ENCODE measurements at places on chromosomes 2 and 18.

- no peak for DNase-seq
Observed at GRCh38 chr2:97734061-97735051, 21.0 kb downstream of the ZAP70 start.

DNA sequence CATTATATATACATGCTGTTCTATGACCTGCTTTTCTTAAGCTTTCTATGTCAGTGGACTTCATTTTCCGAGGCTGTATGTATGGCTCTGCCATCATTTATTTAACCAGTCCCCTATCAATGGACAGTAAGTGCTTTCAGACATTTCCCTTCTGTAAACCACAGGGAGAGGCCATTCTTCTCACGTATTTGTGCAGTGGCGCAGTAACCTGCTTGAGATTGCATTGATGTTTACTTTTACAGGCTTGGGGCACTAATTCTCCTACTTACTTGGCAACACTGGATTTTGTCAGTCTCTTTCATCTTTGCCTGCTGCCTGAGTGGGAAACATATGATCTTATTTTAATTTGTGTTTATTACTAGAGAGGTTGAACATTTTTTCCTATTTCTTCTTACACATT lies 52.1 kb downstream of the BOLA3 start:
- no peak for DNase-seq

DNA sequence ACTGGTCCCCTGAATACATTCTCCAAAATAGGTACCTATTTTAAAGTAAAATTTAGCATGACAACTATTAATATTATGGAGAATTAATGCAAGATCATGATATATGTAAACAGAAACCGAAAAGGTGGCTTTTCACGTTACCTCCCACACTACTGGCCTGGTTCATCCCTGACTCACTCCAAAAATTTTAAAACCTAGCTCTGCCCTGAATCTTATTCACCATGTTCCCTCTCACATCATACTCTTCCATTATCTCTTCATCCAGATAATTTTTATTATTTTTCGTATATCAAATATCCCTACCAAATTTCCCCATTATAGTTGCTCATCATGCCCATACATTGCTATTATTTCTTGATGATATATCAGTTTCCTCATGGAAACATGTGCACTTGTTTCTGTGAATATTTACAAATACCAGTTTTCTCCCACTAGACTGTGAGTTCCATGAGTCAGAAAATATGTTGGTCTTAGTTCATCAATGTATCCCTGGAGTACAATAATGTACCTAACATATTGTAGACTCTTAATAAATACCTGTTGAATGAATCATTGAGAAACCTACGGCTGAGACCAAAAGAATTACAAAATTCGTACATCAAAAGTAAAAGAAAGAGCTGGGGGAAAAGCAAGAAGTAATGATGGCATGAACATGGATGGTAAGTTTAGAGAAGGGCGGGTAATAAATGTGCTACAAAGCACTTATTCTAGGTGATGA lies 360.1 kb upstream of the CHAC2 start:
- no peak for DNase-seq

GRCh38 chr2:31388736-31389135 lies 25.8 kb downstream of the XDH start:
- DNase-seq, result no peak

DNA sequence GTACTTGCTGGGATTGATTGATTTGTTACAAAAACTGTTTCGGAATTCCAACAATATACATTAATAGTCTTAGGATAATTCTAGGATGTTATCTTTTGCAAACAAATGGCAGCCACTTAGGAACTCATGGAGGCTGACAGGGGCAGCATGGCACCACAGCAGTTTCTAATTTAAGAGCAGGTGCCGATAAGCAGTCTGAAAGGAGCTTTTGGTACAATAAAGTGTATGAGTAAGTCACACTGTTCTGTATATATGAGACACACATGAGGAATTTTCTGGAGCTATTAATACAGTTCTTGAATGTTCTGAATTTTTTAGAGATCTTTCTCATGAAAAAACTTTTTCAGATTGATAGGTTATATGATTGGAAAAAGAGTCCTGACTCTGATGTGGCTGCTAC lies 52.2 kb downstream of the EIF5B start:
- no peak for DNase-seq

DNA sequence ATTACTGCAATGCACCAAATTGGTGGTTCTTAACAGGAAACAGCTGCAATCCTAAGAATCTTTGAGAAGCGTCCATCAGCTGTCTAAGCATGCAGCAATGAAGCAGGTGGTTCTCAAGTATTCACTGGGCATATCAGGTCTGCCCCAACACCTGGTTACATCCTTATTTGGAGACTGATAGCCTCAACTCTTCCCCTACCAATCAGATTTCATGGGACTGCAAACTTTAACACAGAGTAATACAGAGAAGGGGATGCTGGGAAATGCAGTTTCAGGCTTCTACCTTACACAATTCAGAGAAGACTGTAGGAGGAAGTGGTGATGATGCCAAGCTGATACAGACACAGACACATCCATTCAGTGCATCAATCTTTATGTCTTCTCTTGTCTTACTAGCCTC lies 240.5 kb downstream of the BCL2 start:
- no peak for DNase-seq

DNA sequence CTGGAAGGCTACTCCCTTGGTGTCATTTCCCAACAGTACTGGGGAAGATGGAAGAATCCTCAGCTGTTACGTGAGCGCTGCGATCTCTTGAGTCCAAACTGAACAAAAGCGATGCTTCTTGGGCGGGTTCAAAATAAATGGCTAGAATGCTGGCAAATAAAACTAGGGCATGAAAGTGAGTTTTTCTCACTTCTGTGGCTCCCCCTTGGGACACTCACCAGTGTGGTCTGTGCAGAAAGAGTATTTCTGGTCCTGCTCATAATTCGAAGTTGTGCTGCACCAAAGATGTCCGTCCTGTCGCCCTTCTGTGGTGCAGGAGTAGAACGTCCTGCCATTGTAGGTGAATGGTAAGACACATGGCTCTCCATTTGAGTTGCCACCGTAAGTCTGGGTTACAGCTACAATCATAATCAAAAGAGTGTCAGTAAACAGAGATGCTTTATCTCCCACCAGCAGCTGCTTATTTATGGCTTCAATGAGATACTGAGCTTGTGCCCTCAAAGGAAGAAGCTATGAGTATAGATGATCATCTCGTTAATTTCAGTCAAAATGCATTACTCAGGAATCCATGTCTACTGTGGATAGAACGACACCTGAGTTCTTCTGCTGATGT lies 11.8 kb downstream of the FN1 start:
- DNase-seq, result no peak

DNA sequence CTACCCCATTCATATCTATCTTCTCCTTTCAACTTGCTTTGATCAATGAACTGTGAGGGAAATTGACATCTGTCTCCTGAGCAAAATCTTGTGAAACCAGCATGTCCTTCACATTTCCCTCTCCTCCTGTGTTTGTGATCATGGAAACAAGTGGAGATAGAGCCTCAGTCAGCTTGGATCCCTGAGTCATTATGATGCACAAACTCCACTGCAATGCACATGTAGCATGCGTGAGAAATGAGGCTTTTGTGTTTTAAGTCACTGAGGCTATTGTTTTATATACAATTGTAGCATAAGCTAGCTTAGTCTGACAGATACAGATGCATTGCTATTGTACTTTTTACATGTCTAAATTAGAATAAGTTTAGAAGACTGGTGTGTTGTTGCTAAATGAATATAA lies 85.2 kb upstream of the HNMT start:
- DNase-seq, result no peak

DNA sequence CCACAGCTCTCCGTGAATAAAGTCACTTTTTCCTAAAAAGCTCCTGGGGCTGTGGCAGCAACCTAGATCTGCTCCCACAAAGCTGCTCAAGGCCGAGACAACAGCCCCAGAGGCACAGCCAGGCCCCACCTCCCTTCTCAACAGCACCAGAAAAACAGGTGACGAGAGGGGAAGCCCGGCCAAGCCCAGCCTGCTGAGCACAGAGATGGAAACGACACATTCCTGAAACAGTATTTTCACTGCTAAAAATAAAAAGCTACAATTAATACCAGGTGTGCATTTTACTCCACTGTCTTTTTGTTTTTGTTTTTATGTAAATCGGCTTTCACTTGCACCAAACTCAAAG lies 199.3 kb downstream of the HDAC4 start:
- DNase-seq, result no peak

- no peak for DNase-seq
Observed at GRCh38 chr18:78798402-78799175, 181.0 kb upstream of the SALL3 start.

- no peak for DNase-seq
Observed at GRCh38 chr2:101892377-101892776, 99.4 kb upstream of the IL1R2 start.

GRCh38 chr2:207477896-207478295 lies 51.9 kb upstream of the CREB1 start:
- DNase-seq, result no peak

DNA sequence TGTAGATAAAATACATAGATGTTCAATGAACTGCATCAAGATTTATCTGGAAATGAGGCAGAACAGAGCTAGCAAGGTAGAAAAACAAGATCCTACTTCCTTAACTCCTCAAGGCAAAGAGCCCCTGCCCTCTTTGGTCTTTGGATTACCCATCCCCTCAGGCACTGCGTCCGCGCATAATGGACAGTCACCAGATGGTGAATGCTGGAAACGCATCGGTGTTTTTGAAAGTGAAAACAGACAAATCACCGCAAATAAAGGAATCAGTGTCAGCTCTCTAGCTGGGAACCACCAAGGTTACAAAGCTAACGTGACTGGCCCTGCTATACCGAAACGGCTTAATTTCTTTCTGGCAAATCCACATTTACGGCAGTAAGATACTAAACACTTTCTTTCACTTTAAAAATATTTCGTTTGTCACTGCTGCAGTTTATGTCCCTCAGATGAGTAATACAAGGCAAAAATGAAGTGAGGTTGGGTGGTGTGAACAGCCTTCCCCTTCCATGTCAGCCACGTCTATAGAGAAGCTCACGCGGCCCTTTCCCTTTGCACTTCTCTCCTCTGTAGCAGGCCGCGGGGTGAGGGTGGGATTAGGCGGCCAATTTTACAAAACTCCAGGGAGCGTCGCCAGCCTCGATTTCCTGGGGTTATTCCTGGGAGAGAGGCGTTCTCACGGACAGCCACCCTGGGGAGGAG lies 627 bp upstream of the GALR1 start:
- no peak for DNase-seq

- DNase-seq, result no peak
Observed at GRCh38 chr18:74571895-74572680, 25.6 kb upstream of the ZNF407 start.

DNA sequence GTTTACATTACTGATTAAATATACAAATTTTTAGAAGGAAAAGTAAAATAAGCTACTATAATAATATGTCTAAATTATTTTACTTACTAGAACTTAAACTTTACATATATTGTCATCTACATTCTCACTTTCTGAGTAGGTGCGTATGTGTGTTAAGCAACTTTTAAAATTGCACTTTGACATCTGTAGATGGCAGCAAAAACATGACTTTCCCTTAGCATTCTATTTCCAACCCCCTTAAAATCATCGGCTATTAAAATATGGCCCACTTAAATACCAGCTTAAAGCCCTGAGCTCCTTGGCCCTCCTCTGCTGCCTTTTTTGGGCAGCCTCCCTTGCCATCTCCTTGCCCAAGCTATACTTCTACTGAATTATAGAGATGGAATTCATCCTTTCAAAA lies 78.0 kb downstream of the UPP2 start:
- DNase-seq, result no peak

DNA sequence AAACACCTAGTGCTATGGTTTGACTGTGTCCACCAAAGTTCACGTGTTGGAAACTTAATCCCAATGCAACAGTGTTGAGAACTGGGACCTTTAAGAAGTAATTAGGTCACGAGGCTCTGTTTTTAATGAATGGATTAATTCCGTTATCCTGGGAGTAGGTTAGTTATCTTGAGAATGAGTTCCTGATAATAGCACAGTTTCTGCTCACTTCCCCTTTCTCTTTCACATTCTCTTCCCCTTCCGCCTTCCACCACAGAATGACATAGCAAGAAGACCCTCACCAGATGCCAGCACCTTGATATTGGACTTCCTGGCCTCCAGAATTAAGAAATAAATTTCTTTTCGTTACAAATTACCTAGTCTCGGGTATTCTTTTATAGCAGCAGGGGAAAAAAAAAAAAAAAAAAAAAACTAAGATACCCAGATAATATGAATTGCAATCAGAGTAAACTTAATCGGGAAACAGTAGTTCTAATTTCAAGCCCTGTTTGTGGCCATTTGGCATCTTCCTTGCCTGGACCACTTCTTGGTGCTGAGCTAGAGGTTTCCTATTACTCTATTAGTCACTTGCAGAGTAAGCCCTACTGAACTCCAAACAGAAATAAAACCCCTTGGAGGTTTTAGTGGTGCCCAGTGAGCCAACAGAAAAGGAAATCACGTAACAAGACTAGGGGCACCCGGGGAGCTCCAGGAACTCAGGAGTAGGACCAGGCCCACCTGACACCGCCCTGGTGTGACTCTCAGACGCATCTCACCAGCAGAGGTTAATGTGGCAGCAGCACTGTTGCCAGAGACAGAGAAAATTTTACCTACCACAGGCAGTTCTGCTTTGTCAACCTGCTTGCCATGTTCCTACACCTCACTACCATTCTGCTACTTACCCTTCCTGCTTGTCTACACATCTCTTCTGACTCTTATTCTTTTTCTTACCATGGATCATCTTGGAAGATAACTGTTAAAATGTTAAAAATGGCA lies 147.6 kb upstream of the CAB39 start:
- DNase-seq, result no peak

GRCh38 chr2:100699131-100699530 lies 120.8 kb upstream of the NPAS2 start:
- DNase-seq, result no peak

DNA sequence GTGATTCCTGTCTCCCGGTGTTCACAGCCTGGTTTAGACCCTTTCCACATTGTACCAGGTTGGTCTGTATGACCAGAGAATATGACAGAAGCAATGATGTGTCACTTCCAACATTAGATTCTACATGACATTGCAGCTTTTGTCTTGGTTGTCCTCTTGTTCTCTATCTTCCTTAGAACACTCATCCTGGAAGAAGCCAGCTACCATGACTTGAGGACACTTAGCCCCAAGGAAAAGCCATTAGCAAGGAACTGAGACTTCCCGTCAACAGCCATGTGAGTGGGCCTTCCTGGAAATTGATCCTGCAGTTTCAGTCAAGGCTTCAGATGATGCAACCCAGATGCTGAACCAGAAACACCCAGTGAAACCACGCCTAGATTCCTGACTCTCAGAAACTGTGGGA lies 143.3 kb downstream of the MREG start:
- no peak for DNase-seq

DNA sequence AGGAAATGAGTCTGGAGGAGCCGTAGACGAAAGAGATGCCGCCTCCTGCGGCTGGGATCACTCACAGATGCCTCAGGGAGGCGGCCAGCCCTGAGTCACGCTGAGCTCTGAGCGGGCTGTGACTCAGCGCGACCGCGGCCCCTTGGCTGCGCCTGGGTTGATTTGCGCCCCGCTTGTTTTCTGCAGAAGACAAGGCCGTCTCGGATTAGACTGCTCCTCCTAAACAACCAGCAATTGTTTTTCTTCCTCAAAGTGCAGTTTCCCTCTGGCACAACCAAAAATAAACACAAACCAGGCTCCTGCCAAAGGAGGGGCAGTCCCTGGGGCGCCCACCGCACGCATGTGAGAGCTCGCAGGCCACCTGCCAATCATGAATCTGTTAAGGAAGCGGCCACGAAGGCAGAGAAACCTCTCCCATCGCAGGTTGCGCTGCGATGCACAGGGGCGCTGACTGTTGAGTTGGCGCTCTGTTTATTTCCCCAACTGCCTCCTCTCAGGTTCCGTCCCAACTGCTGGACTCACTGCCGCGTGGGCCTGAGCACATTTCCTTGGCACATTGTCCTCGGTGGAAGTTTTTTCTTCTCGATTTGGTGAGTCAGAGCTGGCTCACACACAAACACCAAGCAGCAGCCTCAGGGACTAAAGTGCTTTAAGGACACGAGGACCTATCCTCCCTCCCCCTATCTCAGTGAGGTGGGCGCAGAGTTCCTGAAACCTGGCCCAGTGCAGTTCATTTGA lies 85.2 kb upstream of the NDUFV2 start:
- peak; percentile 45 for DNase-seq

Data from stimulated activated CD4-positive, alpha-beta T cell treated with anti-CD3 and anti-CD28 coated beads, Interleukin-1b, Interleukin-23, amount 100 ng/mL, for 1 hour (primary cell).